ENCODE measurements at places on chromosomes 11 and 22.
A peak's percentile ranks its signal among the peaks of the same experiment; 100 is the strongest.

- no peak for DNase-seq
Measured at GRCh38 chr11:61194169-61194671, 9.1 kb upstream of the PGA3 start.

DNA sequence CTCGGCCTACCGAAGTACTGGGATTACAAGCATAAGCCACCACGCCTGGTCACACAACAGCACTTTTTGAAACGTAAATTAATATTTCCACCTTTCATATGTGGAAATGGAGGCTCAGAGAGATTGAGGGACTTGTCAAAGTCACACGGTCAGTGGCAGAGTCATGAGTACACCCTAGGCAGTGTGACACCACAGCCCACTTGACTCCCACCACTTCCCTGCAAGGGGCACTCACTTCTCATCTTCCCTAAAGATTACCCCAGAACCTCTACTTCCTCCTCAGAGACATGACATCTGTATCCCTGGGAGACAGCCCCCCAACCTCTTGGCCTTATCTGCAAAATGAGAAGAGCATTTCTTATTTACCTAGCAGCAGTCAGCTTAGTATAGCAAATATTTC lies 16.5 kb upstream of the MYOD1 start:
- no peak for DNase-seq

- DNase-seq = no peak
Measured at GRCh38 chr11:22512457-22512856, 113.2 kb downstream of the FANCF start.

DNA sequence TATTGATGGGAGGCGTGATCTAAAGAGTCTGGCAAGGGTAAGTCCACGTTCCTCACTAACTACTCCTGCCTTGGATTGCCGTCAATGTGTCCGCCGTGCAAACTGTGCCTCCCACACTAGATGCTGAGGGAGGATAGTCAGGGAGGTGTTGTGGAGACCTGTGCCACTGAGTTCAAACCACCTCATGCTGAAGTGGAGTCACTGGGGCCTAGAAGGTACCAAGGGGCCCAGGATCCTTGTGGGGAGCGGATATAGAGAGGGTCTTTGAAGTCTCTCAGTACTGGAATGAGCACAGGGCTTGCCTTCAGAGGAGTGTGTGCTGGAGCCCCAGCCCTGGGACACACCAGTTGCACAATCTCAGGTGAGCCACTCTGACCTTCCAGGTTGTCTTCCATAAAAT lies 27.1 kb upstream of the TMPRSS4 start:
- DNase-seq = no peak

GRCh38 chr22:47597041-47597440 lies 834.6 kb downstream of the TBC1D22A start:
- no peak for DNase-seq

DNA sequence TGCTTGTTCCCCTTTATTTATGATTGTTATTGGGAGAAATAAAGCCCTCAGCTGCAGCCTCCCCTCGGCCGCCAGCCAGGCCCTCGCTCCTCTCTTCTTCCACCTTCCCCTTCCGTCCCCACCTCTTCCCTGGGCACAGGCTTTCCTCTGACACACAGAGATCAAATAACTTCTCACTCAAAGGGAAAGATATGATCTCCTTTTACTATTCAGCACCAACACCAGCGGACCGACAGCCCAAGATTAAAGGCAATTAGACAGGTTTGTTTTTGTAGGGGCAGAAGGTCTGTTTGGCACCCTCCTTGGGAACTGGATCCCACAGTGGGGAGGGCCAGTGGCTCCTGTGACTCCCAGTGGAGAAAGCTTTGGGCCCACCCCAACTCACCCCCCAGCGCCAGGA lies 23.0 kb downstream of the NECTIN1 start:
- no peak for DNase-seq

- DNase-seq = no peak
Measured at GRCh38 chr11:65362320-65362931, 7.9 kb downstream of the TIGD3 start.

- DNase-seq = no peak
Measured at GRCh38 chr22:46906326-46907045, 144.0 kb downstream of the TBC1D22A start.

DNA sequence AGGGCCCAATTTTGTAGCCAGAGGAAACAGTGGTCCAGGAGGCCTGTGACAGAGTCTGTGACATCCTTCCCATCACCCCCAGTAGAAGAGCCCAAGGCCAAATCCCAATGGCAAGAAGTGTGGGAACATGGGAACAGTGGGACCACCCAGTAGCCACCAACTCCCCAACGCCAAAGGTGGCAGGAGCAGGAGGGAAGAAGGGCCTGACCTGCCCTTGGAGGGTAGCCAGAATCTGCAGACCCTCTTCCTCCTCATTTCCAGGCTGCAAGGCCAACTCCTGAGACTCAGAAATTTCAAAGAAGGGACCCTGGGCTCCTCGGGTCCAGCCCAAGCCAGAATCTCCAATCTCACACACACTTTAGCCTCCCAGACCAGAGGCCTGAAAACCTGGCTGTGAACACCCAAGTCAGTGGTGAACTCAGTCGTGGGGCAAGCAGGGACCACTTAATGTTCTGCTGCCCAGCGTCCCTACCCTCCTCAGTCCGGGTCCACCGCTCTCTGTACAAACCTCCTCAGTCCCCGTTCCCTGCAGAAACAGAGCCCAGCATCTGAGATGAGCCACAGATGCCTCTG lies 6.2 kb downstream of the RAB3IL1 start:
- DNase-seq = no peak

GRCh38 chr11:129658526-129658867 lies 157.2 kb upstream of the TMEM45B start:
- no peak for DNase-seq

DNA sequence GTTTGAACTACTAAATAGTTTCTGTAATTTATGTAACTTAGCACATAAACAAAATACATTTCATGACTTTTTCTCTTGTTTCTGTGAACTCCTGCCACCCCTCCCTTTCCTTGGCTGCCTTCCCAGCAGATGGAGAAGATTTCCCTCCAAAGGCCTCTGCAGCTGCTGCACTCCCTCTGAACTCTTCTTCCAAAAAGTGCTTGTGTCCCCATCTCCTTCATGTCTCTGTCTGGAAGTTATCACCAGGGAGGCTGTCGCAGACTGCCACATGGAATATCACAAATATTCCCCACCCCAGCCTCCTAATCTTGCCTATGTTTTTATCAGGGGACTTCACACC lies 1068.3 kb downstream of the OPCML start:
- DNase-seq = no peak

GRCh38 chr11:35090125-35090524 lies 48.8 kb upstream of the CD44 start:
- DNase-seq = no peak

- no peak for DNase-seq
Measured at GRCh38 chr22:37427135-37427710, at the start of gene ELFN2. TSS of gene ELFN2 (minus strand) at chr22:37427479. CDS start at chr22:37375534, 51,945 bp downstream.

- no peak for DNase-seq
Measured at GRCh38 chr11:126216526-126217305, 5.1 kb downstream of the FAM118B start.

DNA sequence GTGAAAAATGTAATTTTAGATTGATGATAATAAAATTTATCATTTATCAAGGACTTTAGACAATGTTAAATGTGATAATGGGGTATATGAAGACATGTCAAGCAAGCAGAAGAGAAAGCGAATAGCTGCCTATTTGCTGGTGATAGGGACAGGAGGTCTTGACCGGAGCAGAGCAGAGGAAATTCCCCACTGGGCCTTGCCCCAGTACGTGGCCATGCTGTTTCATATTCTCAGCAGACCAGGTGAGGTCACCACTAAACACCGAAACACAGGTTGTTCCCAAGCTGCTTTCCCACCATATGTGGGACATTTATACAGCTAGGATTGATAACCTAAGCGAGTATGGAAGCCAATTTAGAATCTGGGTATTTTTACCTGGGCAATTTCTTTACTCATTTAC lies 1629.6 kb downstream of the FAM181B start:
- no peak for DNase-seq

DNA sequence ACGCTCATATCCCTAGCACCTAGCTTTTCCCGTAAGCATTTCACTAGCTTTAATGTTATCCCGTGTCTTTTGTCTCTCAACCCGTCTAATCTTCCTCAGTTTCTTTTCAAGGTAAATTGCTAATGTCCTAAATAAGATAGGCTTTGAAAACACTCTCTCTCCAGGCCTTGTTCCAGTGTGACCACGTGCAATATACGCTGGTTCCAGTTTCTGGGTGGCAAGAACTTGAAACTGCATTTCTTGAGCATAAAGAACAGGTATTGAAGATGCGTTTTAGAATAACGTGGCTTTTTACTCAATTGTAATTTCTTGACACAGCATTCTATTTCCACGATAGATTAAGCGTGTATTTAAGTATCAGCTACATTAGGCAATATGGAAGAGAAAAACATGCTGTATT lies 1.1 kb downstream of the CDC45 start:
- DNase-seq = no peak

DNA sequence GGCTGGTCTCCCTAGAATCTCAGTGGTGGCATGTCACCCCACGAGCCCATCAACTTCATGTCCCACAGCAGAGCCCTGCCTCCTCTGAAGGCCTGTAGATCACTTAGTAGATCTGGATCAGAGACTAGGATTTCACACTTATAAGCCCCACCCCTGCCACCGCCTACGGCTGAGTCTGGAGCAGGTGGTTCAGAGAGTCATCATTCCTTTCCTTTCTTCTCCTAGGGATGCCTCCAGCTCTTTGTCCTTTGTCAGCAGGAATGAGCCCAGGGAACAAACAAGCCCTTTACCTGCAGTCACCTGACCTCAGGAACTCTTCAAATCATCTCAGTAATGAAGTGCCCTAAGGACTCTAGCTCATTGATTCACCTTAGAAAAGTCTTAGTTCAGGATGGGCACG lies 37.8 kb downstream of the SCGB1A1 start:
- DNase-seq = no peak

- DNase-seq = no peak
Measured at GRCh38 chr11:106160494-106160893, 83.0 kb downstream of the AASDHPPT start.

DNA sequence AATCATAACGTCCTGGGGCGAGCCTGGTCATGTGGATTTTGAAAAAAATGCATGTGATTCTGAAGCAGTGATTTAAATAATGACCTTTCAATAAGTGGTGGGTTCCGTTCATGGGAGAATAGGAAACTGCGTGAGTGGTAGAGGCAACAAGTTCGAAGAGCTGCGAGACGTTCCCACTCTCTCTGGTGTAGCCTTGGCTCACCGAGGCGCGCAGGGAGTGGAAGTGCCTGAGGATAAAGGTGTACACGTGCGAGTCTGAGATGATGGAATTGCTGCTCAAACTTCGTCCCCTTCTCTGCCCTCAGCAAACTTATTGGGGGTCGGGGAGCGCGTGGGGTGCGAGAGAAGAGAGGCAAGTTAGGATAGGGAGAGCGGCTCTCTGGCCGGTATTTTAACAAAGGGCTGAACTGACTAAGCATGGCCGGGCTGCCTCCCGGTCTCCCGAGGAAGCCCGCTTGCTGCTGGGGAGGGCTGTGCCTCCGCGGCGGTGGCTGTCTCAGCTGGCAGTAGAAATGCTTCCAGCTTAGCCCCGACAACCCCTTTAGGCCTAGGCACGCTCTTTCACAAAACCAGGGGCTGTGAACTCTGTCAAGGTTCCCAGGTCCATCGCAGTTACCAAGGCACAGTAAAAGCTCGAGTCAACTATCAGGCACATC lies 875 bp upstream of the STT3A start:
- peak; percentile 34 for DNase-seq
